Inflammatory macrophage treated with lipopolysaccharide for 4 hours (primary cell): ENCODE measurements at places on chromosomes 6 and 20.
A peak's percentile ranks its signal among the peaks of the same experiment; 100 is the strongest.

- no peak for DNase-seq
Measured at GRCh38 chr20:3275966-3276679, 37.1 kb upstream of the SLC4A11 start.

GRCh38 chr20:16209357-16209756, 363.9 kb downstream of the KIF16B start:
- no peak for DNase-seq

DNA sequence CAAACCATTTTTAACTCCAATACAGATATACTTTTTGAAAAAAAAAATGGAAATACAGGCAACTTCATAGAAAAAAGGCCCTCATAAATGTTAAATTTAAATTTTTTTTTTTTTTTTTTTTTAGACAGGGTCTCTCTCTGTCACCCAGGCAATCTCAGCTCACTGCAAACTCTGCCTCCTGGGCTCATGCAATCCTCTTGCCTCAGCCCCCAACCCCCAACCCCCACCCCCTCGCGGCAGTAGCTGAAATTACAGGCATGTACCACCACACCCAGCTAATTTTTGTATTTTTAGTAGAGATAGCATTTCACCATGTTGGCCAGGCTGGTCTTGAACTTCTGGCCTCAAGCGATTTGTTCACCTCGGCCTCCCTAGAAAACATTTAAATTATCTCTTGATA, 12.8 kb upstream of the ULBP3 start:
- no peak for DNase-seq

DNA sequence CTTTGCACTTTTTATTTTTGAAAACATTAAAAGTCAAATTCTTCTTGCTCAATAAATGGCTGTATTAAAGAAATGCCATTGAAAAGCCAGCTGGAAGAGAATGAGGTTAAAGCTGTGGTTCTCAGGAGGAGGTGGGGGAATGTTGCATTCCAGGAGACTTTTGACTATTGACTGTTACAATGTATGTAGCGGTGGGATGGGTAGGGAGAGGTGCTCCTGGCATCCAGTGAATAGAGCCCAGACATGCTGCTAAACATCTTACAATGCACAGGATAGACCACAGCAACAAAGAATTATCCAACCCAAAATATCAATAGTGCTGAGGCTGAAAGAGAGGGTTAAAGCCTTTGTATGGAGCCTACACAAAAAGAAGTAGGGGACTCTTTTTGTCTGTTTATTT, 295.9 kb downstream of the NKAIN2 start:
- DNase-seq = no peak

- no peak for DNase-seq
Measured at GRCh38 chr6:125489579-125490285, 188.0 kb upstream of the HDDC2 start.

GRCh38 chr6:127966616-127967015, 65.8 kb upstream of the THEMIS start:
- no peak for DNase-seq

DNA sequence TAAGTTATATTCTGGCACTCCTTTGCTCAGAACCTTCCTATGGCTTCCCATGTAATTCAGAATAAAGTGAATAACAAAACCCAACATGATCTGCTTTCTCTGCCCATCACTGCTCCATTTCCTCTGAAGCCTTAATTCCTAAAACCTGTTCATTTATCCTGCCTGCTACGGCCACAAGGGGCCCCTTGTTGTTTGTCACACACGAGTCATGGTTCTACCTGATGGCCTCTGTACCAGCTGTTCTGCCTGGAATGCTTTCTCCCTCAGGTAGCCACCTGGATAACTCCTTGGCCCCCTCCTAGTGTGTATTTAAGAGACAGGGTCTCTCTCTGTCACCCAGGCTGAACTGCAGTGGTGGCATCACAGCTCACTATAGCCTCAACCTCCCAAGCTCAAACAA, 26.8 kb downstream of the ERGIC3 start:
- DNase-seq = no peak

GRCh38 chr20:42807876-42808275, 381.8 kb downstream of the PTPRT start:
- DNase-seq = no peak

- no peak for DNase-seq
Measured at GRCh38 chr6:135358985-135359384, 138.6 kb downstream of the AHI1 start.

- DNase-seq = no peak
Measured at GRCh38 chr20:13199279-13199678, 21.8 kb upstream of the ISM1 start.

GRCh38 chr20:37230200-37230599, 31.4 kb downstream of the GHRH start:
- DNase-seq = no peak

DNA sequence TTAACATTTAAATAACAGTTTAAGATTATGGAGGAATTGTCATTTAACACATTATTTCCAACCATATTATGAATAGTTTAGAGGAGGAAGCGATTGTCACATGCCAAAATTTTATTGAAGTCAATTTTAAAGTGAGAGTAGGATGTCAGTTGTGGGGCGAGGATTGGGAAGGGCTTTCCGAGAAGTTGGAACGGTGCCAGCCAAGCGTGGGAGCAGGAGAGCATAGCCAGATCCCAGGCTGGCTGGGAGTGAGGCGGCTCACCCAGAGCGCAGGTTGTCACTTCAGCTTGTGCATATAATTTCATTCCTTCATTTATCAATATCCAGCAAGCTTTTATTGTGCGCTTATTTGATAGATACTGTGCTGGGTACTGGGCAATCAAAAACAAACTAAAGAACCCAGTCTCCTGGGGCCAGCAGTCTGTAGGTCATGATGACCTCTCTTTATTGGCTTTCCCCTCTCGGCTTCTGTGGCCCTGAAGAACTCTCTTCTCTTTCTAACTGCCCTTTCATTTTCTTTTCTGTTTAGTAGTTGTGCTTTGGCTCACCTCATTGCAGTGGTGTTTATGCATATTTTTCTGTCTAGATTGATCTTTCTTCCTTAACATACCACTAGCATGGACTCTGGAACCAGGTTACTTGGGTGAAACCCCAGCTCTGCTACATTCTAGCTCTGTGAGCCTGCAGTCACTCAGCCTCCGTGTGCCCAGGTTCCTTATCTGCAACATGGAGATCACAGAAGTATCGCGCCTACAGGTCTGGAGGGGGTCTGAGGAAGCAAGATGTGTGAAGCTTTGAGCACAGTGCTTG, 6.4 kb downstream of the CEP43 start:
- DNase-seq = no peak

GRCh38 chr6:29611426-29611825, 21.6 kb downstream of the GABBR1 start:
- DNase-seq = no peak

GRCh38 chr20:32652739-32653526, 20.8 kb downstream of the C20orf203 start:
- peak; percentile 76 for DNase-seq
